HCT116 (cell line): ENCODE measurements at places on chromosomes 5 and 9.

DNA sequence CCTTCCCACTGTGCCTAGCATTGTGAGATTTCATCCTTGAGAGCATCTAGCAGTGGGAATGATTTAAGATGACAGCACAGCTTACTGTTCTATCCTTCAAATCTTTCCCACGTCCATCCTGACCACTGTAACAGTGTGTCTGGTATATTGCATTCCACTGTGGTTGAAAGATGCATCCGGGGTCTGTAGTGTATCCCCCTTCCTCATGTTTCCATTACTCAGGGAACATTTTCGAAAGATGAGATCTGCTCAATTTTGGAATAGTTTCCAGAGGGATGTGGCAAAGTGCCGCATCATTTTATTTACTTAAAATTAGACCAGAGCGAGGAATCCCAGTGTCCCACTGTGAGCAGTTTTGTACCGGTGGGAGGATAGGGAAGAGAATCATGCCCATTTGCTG is 407.1 kb upstream of the PAPPA start:
- H3K4me1 ChIP-seq = no peaks in the 10 kb centered on the region
- no peaks in the 10 kb centered on the region for H3K36me3 ChIP-seq

GRCh38 chr5:125277494-125278154 is 531.2 kb upstream of the ZNF608 start:
- peak overlapping the region; percentile 19; the same call in 1 of the 2 replicates for H3K27ac ChIP-seq
- peaks cover 9% of the 10 kb centered on the region for H3K4me1 ChIP-seq
- peak; percentile 72 for DNase-seq
- no peak overlapping the region for H3K4me3 ChIP-seq

DNA sequence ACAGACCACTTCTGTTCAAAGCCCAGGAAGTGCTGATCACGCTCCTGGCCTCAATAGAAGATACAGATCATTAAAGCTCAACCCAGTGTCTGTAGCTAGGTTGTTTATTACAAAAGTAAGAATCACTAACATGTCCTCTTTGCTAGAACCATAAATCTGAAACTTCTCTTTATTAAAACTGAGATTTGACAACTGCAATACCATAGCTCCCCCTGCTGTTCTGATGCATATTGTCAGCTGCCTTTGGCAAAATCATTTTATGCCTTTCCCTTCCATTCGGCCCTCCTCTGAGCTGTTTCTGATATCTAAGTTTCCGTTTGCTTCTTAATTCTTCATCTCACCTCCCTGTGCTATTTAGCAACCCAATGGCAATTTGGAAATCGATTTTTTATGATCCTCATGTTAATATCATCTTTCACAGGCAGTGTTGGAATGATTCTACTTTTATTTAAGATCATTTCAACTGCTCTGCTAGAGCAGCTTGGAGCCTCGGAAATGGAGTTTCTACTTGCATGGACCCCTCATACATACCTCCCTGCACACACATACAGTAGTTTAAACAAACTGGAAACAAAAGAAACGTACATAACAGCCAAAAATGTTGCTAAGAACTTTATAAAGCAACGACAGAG is 998.8 kb downstream of the MAT2B start:
- no peaks in the 10 kb centered on the region for H3K4me1 ChIP-seq
- DNase-seq = peak; percentile 4
- no peaks in the 10 kb centered on the region for H3K27me3 ChIP-seq
- H3K36me3 ChIP-seq = no peaks in the 10 kb centered on the region
- H3K27ac ChIP-seq = no peak overlapping the region

DNA sequence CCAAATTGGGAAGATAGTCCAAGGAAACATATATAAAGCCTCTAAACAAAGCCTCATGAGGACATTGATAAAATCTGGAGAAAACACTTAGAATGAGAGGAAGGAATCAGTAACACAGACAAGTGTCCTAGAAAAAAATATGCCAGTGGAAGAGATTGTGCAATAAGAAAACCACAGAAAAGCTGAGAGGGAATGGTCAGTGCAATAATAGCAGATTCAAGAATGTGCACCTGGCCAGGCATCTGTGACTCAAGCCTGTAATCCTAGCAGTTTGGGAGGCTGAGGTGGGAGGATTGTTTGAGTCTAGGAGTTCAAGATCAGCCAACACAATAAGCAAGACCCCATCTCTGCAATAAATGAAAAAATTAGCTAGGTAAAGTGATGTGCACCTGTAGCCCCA is 691.2 kb upstream of the CDH6 start:
- H3K27ac ChIP-seq = no peak overlapping the region
- no peaks in the 10 kb centered on the region for H3K4me1 ChIP-seq
- H3K27me3 ChIP-seq = no peaks in the 10 kb centered on the region
- H3K36me3 ChIP-seq = no peaks in the 10 kb centered on the region
- DNase-seq = no peak
- H3K4me3 ChIP-seq = no peak overlapping the region

DNA sequence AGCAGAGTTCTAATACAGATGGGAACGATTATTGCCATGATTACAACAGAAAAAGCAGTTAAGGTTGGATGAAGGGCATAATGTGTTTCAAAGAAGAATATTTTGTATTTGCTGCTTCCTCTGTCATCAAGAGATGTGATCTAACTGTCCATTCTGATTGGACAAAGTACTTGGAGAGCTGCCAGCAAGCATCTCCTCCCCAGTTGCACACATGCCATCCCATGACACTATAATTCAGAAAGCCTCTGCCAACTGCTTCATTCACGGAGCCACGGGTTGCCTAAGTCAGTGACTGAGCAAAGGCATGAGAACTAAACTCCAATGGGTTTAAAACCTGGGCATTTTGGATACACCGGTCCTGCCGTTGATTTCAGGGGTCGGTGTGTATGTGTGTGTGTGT is 253.8 kb downstream of the CRB2 start:
- H3K4me3 ChIP-seq = no peak overlapping the region
- no peaks in the 10 kb centered on the region for H3K4me1 ChIP-seq
- no peaks in the 10 kb centered on the region for H3K36me3 ChIP-seq

DNA sequence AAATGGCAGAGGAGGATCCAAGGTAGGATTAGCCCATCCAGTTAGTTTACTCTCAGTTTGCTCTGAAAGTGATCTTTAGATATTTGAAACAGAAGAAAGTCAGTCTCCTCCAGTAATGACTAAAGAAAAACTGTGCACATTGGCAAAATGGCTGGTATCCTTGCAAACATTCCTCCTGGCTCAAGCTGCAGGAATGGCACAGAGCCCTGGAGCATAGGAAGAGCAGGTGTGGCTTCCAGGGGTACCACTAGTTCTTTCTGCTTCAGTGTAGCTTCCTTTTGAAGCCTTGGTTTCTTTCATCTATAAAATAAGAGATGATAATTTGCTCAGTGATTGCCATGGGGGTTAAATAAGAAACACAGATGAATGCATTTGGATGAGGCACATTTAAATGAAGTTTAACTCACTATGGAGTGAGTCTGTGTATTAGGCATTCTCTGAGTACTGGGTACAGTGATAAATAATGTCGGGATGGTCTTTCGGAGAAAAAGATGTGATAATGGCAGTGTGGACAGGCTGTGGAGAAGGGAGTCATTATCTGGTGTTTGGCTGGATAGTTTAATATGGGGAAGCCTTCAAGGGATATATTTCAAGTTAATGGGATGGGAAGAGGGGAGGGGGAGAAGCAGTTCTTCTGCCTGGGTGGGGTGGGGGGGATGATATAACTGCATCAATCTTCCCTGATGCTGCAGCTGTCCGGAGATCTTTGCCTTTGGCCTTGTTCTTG is 217.3 kb upstream of the KLF4 start:
- H3K27ac ChIP-seq = no peak overlapping the region
- H3K4me3 ChIP-seq = no peak overlapping the region
- no peaks in the 10 kb centered on the region for H3K36me3 ChIP-seq
- DNase-seq = no peak
- H3K27me3 ChIP-seq = no peaks in the 10 kb centered on the region
